Hematopoietic multipotent progenitor cell (in vitro differentiated cells): ENCODE measurements at places on chromosomes 5 and 9.

DNA sequence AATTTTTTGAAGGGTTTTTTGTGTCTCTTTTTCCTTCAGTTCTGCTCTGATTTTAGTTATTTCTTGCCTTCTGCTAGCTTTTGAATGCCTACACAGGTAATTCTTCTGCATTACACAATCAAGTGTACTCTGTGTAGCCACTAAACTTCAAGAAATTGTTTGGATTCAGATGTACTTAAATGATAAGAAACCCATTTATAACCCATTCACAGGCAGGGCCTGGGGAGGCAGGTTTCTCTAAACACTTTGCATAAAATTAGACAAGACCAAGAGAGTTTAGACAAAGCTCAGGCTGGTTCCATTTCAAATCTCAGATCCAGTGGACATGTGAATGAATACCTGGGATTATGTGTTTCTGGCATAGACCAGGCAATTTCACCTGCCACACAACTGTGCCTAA, 41.3 kb upstream of the SEMA5A start:
- DNase-seq: no peak

GRCh38 chr9:28547527-28547926, 974.2 kb upstream of the C9orf72 start:
- no peak for DNase-seq

DNA sequence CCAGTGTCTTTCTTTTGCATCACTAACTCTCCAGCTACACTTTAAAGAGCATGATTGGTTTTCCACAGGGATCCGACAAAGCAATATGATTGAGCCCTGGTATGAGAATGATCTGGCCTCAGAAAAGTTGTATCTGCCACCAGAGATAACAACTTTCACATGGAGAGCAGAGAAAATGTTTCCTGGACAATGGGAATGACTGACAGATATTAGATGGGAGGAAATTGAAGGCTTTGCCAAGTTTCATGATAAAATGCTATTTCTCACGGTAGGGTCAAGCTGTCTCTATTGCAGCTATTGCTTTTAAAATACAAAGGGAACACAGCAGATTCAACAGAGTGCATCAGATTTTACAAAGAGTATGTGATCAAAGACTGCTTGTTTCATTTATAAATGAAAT, 56.4 kb upstream of the GLIS3 start:
- DNase-seq: no peak

DNA sequence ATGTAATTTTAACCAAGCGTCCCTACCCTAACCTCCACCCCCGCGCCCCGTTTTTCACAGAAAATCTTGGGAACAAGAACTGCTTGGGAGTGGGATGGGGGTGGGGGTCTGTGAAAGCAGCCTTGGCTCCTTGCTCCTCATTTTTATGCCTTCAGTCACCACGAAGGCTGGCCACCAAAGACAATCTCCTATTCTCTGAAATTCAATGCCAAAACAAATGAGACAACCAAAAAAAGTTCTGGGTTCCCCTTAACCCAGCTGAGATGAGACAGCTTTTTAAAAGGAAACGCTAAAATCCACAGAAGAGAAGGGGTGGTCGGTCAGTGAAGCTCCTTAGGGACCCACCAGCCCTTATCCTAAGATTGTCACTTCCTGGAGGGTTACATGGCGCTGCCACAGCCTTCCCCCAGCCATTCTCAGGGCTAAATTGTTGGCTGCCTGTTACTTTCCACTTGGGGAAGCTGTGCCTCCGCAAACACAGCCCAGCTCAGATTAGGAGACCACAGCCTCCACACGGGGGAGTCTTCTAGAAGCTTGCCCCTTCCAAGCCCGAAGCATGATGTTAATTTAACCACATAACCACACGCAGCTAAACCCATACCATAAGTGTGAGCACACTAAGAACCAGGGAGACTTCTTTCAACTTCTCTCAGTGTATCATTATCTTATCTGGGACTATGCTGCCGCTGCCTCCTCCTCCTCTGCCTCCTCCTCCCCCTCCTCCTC, 136.3 kb downstream of the FOXD1 start:
- DNase-seq: peak; percentile 62

- DNase-seq: no peak
Observed at GRCh38 chr5:9192266-9192665, 353.6 kb downstream of the SEMA5A start.
